ENCODE measurements at places on chromosomes 12 and 14.

- DNase-seq: no peak
These were observed 63.1 kb downstream of the STON2 start for GRCh38 chr14:81337073-81337472.

DNA sequence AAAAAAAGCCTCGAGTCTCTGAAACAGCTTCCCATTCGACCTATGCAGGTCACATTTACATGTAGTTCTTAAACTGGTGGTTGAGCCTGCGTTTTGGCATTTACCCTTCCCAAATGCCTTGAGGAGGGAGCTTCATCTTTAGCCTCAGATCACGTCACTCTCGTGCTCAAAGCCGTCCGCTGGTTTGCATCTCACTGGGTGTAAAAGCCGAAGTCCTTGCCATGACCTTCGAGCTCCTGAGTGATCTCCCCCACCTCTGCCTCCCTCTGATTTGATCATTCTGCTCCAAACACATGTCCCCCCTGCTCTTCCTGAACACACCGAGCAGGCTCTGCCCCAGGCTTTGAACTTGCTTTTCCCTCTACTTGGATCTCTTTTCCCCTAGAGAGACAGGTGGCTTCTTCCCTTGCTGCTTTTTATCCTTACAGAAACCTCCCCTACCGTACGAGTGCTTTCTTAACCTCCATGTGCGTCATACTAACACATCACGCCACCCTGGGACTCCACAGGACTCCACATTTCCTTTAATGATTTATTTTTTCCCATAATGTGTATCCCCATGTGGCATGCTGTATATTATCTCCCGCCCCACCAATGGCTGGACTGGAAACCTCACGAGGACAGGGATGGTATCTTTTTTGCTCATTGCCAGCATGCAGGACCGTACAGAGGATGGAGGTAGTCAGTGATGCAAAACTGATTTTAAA lies 610.7 kb downstream of the VRK1 start:
- DNase-seq: no peak

GRCh38 chr14:99616832-99617800 lies 13.1 kb upstream of the CCDC85C start:
- DNase-seq: no peak

- DNase-seq: peak; percentile 56
These were observed 23.0 kb downstream of the SH2B3 start for GRCh38 chr12:111428728-111429175.

DNA sequence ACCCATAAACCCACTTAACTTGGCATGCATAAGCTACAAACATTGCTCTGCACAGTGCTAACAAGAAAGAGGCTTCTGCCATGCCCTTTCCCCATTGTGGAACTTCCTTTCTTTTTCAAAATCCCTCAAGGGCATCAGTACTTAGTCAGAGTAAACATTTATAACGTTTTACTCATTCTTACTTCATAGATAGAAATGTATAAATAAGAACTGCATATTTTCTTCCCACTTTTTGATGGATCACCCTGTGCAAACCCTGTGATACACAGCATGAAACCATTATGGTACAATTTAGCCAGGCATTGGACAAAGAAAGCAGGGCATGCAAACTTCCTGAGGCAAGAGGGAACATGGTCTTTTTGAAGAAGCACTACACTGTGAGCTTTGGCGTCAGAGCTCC lies 113.8 kb upstream of the FOXG1 start:
- DNase-seq: no peak

DNA sequence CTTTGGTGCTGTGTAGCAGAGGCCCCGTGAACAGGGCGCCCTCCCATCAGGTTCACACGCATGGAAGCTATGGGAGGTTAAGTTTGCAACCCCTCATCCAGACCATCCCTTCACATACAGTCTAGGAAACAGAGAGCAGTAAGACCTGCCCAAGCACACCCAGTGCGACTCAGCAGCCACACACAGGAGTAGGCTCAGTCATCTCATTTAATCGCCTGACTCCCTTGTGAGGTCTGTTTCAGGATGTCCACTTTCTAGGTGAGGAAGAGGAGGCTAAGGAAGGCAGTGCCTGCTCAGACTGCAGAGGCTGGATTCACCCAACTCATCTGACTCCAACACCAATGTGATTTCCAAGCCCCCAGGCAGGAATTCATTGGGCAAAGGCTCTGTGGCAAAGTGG lies 11.9 kb downstream of the BDKRB1 start:
- DNase-seq: no peak

DNA sequence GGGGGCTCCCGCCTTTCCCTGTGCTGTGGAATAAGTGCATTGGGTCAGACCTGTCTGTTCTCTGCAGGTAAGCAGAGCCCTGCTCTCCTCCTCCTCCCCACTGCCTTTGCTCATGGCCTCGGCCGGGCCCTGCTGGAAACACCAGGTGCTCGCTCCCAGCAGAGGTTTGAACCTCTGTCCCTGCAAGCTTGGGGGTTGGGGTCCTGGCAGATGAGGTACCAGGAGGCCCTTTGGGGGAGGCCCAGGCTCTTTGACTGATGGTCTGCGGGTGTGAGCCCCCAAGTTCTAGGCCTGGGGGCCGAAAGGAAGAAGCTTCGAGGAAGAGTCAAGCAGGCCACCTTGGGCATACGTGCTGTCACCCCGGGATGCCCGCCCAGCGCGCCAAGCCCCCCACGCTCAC lies 22.1 kb upstream of the CEP170B start:
- no peak for DNase-seq

GRCh38 chr12:63865448-63865847 lies 20.9 kb downstream of the SRGAP1 start:
- DNase-seq: no peak

DNA sequence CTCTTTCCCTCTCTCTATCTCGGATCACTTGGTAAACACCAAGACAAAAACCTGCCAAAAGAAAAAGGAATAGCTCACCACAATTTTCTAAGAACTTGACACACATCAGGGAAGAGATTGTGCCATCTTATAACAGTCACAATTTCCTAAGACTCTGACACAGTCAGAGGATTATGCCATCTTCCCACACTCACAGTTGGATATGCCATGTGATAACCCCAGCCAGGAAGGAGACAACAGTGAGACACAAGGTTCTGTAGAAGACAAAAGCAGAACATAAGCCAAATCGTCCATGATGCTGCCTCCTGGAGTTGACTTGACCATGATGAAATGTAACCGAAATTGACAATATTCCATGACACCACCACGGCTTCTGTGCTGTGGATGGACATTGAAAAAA lies 2.8 kb upstream of the CLEC9A start:
- DNase-seq: peak; percentile 29

DNA sequence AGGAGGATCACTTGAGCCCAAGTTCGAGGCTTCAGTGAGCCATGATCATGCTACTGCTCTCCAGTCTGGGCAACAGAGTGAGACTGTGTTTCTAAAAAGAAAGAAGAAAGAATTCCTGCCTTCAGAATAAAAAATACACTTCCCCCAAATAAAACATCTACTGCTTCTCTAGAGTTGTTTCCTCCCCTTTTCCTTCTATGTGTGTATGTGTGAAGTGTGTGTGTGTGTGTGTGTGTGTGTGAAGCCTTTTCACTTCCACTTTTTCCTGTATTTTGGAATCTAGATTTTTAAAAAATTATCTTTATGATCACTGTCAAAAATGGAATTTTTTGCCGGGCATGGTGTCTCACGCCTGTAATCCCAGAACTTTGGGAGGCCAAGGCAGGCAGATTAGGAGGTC lies 12.6 kb upstream of the SNX6 start:
- DNase-seq: no peak

DNA sequence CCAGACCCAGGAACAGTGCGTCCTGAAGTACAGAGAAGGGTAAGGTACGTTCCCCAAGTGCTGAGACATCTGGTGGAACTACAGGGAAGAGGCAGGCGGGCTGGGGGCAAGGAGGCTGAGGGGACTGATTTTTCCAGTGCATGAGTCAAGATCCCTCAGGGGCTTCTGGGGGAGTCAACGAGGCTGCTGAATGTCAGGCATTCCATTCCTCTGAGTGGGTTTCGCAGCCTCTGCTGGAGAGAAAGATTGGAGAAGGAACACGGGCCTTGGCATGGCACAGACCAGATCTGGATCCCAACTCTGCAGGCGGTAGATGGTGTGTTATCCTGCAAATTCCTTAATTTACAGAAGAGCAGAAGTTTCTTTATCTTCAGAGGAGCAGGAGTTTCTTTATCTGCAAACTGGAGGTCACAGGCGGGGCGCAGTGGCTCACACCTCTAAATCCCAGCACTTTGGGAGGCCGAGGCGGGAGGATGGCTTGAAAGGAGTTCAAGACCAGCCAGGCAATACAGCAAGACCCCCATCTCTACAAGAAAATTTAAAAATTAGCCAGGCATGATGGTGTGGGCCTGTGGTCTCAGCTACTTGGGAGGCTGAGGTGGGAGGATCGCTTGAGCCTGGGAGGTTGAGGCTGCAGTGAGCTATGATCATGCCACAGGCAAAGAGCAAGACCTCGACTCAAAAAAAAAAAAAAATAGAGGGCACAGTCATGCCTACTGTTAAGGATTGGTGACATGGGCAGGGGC lies 132.6 kb upstream of the MAP1LC3B2 start:
- no peak for DNase-seq

- DNase-seq: no peak
These were observed 6.1 kb downstream of the SOS2 start for GRCh38 chr14:50225067-50225973.

DNA sequence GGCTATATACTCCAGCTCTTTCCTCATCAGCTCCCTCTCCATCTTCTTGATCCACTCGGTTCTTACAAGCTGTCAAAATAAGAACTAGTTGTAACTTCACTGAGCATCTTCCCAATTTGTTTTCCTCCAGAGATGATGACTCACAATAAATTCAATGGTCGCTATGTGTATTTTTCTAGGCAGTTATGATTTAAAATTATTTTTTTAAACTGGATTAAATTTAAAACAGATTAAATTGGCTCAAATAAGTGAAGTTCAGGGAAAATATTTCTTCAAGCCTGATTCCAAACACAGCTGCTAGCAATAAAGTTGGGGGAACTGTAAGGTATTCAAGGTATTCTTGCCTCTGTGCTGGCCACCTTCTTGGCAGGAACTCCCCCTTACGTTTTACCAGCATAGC lies 717.7 kb upstream of the USP15 start:
- DNase-seq: no peak

Measured in hematopoietic multipotent progenitor cell treated with erythropoietin and hydrocortisone succinate and interleukin-3 and kit ligand, for 8 days (in vitro differentiated cells).